ENCODE measurements at places on chromosomes 11 and 22. TPM values are rescaled to one million over a fixed set of nuclear protein-coding genes. Genes with fewer than 3 reads are reported as not detected.

GRCh38 chr11:123690485-123690884 lies 36.1 kb upstream of the SCN3B start:
- DNase-seq, result no peak

- DNase-seq, result no peak
These were observed 153.0 kb downstream of the BBOX1 start for GRCh38 chr11:27193434-27194225.

- no peak for DNase-seq
These were observed 344.1 kb upstream of the SYN3 start for GRCh38 chr22:33402325-33402724.

- DNase-seq, result no peak
These were observed 134.4 kb downstream of the CTTN start for GRCh38 chr11:70532731-70533130.

GRCh38 chr11:33329705-33330329 lies 72.6 kb downstream of the HIPK3 start:
- peak; percentile 45 for DNase-seq

AMPD3 gene
- total RNA-seq, result 1.4 TPM

GRCh38 chr11:66371627-66372415 lies at the start of gene SLC29A2:
SLC29A2 (minus strand) TSS chr11:66371760; CDS start chr11:66371591, 169 bp downstream.
- peak; percentile 77 for DNase-seq

GRCh38 chr11:91717169-91717568 lies 507.4 kb upstream of the FAT3 start:
- no peak for DNase-seq

DNA sequence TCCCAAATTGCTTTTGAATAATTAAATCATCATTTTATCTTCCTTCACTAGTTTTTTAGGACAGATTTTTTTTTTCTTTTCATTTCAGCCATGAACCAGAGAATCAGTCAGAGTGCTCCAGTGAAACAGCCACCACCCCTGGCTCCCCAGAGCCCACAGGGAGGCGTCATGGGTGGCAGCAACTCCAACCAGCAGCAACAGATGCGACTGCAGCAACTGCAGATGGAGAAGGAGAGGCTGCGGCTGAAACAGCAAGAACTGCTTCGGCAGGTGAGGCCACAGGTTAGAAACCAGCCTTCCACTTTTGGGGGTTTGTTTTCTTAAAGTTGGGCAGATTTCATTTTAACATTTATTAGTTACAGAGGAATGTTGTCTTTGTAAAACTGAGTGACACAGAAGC lies 95.6 kb downstream of the YAP1 start:
- no peak for DNase-seq

DNA sequence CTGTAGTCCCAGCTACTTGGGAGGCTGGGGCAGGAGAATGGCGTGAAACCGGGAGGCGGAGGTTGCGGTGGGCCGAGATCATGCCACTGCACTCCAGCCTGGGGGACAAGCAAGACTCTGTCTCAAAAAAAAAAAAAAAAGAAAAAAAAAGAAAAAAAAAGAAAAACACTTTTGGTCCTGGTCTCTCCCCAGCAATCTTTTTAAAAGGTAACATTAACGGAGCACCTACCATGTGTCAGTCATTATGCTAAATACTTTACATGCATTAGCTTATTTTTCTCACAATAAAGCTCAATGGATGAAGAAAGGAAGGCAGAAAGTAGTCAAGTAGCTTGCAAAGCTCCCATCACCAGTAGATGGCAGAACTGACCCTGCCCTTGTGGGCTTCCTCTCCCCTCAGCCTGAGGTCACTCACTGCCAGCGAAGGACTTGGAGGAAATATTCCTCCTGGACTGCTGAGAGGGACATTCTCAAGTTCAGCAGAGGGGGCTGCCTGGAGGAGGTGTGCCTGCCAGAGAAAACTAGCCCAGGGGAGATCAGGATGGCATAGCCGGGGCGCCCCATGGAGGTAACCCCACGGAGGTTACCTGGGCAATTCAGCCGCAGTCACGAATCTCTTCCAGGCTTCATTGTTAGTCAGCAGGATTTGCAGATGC lies 15.5 kb downstream of the APOL3 start:
- DNase-seq, result peak; percentile 46

DNA sequence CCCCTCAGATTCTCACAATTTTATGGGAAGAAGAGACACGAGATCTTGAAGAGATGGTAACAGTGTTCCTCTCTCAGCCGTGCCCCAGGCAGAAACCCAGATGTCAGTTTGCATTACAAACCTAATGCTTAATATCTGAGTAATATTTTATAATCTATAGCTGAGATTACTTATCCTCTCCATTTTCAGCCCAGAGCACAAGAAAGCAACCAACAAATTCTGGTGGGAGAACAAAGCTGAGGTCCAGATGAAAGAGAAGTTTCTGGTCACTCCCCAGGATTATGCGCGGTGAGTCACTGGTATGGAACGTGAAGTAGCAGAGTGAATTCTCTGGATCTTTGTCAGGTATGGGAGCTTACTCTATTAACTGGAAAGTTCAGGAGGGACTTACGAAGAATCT lies 884 bp downstream of the CENATAC start:
- no peak for DNase-seq

TRPM5 gene
- total RNA-seq, result not detected

- DNase-seq, result no peak
These were observed 11.1 kb downstream of the APOL3 start for GRCh38 chr22:36149441-36149840.

OSM gene
- not detected for total RNA-seq

GRCh38 chr11:122714484-122714883 lies 59.0 kb downstream of the UBASH3B start:
- DNase-seq, result no peak

GRCh38 chr11:128174465-128175291 lies 412.7 kb downstream of the ETS1 start:
- DNase-seq, result no peak

DNA sequence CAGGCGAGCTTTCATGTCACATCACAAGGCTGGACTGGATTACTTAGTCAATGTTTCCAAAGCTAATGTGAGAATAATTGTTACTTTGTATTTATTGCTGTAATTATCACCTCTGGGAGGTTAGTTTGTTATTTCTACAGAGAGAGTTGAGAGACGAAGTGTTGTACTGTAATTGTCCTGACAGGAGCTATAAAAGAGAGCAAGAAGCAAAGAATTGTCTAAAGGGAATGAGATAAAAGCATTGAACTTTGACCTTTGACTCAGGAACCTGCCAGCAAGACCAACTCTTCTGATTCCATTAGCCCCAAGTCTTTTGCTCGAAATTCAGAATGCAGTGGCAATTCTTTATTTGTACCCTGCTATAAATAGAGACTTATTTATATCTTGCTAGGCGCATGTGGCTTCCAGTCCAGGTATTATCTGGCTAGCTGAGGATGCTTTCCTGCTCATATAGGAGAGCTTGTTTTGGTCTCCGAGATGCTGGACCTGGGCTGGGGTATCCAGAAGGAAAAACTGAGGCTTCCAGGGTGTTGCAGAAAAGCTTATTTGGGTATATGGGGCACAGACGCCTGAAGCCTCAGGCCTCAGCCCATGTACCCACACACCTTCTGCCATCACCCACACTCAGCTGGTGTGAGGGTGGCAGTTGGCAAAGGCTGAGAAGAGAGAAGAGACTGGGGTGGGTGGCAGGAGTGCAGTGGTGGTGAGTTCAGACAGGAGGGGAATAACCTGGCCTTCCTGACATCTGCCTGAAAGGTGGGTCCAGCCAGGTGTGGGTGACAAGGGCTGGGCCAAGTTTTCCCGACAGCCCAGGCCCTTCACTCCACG lies 40.7 kb downstream of the SYT13 start:
- DNase-seq, result no peak

DNA sequence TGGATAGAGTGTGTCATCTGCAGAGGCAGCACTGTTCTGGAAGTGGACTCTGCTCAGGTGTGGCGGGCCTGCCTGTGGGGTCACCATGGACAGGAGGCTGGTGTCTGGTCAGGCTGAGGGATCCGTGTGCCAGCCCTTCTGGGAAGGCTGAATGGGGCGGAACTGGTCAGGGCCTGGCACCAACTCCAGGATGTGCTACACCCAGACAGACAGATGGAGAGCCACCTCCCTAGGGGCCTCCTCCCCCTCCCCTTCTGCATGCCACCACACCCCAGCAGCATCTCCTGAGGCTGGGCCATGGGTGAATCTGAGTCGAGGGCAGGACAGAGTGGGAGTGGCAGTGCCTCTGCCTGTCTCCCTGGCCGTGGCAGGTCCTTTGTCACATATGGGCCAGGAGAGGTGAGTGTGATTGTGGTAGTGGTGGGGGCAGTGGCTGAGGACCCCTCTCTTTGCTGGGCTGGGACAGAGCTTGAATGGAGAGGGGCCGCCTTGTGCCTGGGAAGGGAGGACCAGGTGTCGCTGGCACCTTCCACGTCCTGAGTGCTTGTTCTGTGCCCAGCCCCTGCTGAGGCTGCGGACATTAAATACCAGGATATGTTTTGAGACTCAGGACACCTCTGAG lies 29.1 kb downstream of the ST3GAL4 start:
- DNase-seq, result no peak

GDPD4 gene
- not detected for total RNA-seq

- DNase-seq, result no peak
These were observed 2.7 kb downstream of the MAJIN start for GRCh38 chr11:64969209-64969608.

LRRN4CL gene
- total RNA-seq, result 2.2 TPM

GRCh38 chr11:119520966-119521365 lies 98.0 kb upstream of the THY1 start:
- DNase-seq, result no peak

DNA sequence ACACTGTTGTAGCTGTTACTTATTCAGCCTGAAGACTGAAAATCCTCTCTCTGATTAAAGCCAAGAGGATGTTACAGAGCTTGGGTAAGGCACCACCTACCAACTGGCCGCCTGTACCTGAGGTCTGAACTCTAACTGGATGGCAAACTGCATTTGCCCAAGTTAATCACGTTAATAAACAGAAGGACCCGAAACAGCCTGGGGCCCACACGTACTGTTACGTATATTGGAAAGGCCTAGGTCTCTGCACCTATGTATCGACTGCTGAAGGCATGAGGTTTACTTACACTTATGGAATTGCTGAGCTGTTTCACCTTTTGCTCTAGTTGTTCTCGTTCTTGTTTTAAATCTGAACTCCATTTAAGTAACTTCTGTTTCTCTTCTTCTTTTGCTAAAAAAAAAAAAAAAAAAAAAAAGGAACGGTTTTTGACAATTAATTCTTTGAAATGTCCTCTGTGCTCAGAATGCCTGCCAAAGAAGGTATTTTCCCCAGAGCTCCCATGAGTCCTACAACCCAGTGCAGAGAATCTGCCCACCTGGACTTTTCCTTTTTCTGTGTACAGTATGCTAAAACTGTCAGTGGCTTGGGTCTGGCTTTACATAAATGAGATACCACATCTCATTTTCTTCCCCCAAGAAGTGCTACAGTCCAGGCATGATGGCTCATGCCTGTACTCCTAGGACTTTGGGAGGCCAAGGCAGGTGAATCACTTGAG lies 13.1 kb downstream of the LARGE2 start:
- DNase-seq, result no peak

- DNase-seq, result no peak
These were observed 320.7 kb downstream of the LARGE1 start for GRCh38 chr22:33599596-33599995.

GRCh38 chr11:14334893-14335292 lies 24.1 kb downstream of the RRAS2 start:
- DNase-seq, result no peak

CHCHD10 gene
- 1,026 TPM for total RNA-seq

SEZ6L gene
- 0.12 TPM for total RNA-seq

- no peak for DNase-seq
These were observed 26.9 kb downstream of the MICAL3 start for GRCh38 chr22:17997456-17997855.

SRSF8 gene
- 18.4 TPM for total RNA-seq

DNA sequence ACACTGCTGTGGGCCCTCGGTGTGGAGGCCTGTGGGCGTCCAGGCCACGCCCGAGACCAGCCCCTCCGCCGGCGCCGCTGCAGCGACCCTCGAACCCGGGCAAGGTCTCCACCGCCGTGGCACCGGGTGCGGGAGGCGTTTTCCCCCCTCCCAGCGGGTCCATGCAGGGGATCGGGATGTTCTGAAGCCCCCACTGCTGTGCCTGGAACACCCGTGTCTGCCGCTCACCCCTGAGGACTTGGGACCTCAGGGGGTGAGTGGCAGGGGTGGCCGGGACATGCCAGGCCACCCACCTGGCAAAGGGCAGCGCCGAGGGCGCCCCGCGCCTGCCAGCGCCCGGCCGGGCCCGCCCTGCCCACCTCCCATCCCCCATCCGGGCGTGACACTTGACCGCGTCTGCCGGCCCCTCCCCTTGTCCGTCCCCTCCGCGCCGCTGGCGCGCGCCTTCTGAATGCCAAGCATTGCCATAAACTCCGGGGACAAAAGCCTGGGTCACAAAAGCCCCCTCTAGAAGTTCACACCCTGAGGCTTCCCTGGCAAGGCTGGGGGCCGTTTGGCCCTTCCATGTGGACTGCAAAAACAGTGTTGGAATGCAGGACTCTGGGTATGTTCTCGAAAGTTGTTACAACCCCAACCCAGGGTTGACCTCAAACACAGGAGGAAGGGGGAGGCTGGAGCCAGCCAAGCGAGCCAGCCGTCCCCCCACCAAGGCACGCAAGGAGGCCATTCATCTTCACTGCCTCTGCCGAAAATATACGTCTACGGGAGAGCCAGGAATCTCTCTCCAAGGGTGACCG lies 819 bp upstream of the KCNQ1OT1 start:
- peak; percentile 75 for DNase-seq

- DNase-seq, result no peak
These were observed 13.0 kb upstream of the OR6A2 start for GRCh38 chr11:6812390-6813005.

DNA sequence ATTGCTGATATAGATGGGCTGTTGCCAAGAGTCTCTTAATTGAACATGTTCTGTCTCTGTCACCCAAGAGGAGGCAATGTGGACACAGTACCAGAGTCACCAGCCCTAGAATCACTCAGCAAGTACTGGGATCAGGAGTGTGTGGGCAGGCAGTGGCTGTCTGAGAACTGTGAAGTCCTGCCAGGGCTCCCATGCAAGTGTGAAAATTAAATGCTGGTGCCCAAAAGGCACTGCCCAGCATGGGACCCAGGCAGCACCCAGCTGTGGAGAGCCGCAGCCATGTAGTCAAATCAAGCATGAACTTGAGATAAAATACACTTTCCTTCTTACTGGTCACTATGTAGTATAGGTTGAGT lies 19.9 kb downstream of the HIRA start:
- DNase-seq, result no peak

- no peak for DNase-seq
These were observed 9.8 kb downstream of the UCP2 start for GRCh38 chr11:73972620-73973449.

- DNase-seq, result no peak
These were observed 82.6 kb downstream of the MICAL3 start for GRCh38 chr22:17941471-17942406.

DNA sequence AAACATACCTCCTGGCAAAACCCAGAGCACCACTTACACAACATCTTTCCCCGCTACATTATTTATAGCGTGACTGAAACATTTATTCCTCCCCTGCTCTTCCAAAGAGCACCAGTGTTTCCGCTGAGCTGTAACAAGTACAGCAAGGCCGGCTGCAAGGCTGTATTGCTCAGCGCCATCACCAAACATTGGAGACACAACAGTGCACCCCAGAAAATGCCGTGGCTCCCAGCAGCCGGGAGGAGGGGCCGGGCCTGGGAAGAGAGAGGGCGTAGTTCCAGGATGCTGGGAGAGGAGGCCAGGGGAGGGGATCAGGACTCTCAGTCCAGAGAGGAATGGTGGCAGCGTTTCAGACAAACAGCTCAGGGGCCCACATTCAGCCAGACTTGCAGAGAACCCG lies 133.2 kb downstream of the DSCAML1 start:
- DNase-seq, result no peak

BEST1 gene
- 0.99 TPM for total RNA-seq

PANX3 gene
- not detected for total RNA-seq

DEUP1 gene
- not detected for total RNA-seq

- DNase-seq, result no peak
These were observed 76.8 kb upstream of the BIRC3 start for GRCh38 chr11:102240502-102240901.

All from heart right ventricle (tissue), 16 donors.